ENCODE measurements at places on chromosomes 5 and 9.

DNA sequence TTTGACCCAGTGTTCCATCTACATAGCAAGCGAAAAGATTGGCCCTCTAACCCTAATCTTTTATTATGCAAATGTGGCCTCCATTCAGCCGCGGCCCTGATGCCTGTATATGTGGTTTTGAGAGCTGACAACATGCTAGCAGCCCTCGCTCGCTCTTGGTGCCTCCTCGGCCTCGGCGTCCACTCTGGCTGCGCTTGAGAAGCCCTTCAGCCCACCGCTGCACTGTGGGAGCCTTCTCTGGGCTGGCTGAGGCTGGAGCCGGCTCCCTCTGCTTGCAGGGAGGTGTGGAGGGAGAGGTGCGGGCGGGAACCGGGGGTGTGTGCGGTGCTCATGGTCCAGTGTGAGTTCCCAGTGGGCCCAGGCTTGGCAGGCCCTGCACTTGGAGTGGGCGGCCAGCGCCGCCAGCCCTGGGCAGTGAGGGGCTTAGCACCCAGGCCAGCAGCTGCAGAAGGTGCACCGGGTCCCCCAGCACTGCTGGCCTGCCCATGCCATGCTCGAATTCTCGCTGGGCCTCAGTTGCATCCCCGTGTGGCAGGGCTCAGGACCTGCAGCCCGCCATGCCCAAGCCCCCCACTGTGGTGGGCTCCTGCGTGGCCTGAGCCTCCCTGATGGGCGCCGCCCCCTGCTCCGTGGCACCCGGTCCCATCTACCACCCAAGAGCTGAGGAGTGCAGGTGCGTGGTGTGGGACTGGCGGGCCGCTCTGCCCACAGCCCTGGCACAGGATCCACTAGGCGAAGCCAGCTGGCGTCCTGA, 757.5 kb upstream of the CTNND2 start:
- no peak for DNase-seq

GRCh38 chr5:146151970-146152369, 30.5 kb downstream of the LARS1 start:
- peak; percentile 10 for DNase-seq

- DNase-seq = no peak
Observed at GRCh38 chr9:128565578-128565977, 13.2 kb downstream of the SPTAN1 start.

DNA sequence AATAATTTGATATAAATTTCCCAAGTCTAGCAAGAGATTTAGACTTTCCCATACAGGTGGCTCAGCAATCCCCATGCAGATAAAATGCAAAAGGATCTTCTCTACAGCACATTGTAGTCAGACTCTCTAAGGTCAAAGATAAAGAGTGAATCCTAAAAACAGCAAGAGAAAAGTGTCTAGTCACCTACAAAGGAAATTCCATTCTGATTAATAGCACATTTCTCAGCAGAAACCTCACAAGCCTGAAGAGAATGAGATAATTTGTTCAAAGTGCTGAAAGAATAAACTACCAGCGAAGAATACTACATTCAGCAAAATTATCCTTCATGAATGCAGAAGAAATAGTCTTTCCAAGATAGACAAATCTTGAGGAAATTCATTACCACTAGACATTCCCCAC, 493.3 kb downstream of the PRELID2 start:
- DNase-seq = peak; percentile 43

- no peak for DNase-seq
Observed at GRCh38 chr9:124759327-124759726, 11.8 kb downstream of the NR6A1 start.

GRCh38 chr5:16540421-16540820, 74.8 kb upstream of the ZNF622 start:
- DNase-seq = peak; percentile 5

GRCh38 chr9:117682955-117683710, 21.1 kb upstream of the TLR4 start:
- no peak for DNase-seq

GRCh38 chr9:6218099-6218502, 2.5 kb downstream of the IL33 start:
- peak; percentile 89 for DNase-seq

GRCh38 chr5:78050888-78051287, 243.6 kb downstream of the AP3B1 start:
- peak; percentile 20 for DNase-seq

GRCh38 chr9:76374783-76375559, 19.3 kb downstream of the RFK start:
- peak; percentile 91 for DNase-seq

- peak; percentile 87 for DNase-seq
Observed at GRCh38 chr5:125412561-125413495, 666.4 kb upstream of the ZNF608 start.

GRCh38 chr5:56632199-56632598, 183.2 kb upstream of the MAP3K1 start:
- no peak for DNase-seq

DNA sequence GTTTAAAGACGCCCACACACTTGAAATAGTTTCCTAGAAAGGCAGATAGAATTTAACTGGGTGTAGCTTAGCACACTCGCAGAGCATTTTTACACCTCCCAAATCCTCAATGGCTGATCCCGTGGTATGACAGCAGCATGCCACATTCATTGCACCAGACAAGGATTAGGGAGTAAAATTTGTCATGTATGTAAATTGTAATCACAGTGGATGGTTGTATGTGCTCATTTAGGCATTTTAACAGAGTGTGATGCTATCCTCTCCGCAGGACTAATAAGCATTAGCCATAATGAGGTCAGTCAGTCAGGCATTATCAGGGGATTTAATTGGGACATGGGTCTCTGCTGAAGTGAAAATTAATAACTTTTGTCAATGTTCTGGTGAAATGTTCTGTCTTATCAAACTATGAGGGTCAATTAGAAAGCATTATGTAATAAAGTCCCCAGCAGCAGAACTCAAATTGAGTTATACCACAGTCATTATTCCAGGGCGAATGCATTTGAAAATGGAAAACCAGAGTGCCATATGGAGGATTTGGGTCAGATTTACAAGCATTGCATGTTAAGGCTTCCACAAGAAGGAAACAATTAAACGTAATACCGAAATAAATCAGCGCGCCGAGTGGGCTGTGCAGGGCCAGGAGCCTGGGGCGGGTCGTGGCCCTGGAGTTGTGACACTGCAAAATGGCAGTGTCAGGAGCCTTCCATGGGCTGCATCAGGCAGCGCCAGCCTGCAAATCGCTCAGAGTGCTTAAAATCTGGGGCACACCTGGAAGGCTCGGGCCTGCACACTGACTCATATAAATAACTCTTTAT, 602.2 kb downstream of the BNC2 start:
- peak; percentile 36 for DNase-seq

GRCh38 chr5:153831973-153832372, 206.7 kb downstream of the FAM114A2 start:
- DNase-seq = peak; percentile 68

GRCh38 chr9:98712987-98713386, 4.3 kb upstream of the GABBR2 start:
- no peak for DNase-seq

GRCh38 chr9:20286969-20287368, 335.3 kb downstream of the MLLT3 start:
- no peak for DNase-seq

DNA sequence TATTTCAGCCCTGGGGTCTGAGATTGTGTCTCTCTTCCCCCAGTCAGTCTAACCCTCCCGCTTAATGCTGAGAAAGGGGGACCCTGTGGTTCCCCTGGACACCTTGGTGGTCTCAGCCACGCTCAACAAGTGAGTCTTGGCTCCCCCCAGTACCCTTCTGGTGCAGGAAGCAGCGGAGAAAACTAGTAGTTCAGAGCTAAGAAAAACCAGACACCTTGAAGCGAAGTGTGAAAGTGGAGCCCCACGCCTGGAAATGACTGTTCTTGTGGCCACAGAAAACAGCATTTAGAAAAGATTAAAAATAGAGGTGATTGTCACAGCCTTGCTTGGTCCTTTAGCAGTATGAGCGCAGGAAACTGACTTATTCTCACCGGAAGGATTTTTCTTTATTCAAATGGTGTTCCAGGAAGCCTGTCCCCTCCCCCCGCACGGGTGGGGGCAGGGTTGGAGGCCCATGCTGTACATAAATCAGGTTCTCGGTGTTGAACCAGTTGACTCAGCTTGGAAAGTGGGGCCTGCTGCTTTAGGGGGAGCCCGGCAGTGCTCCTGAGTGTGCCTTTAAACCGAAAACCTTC, 8.1 kb downstream of the ARPC5L start:
- DNase-seq = peak; percentile 52

GRCh38 chr9:33472881-33473615, 676 bp downstream of the NOL6 start:
- no peak for DNase-seq

DNA sequence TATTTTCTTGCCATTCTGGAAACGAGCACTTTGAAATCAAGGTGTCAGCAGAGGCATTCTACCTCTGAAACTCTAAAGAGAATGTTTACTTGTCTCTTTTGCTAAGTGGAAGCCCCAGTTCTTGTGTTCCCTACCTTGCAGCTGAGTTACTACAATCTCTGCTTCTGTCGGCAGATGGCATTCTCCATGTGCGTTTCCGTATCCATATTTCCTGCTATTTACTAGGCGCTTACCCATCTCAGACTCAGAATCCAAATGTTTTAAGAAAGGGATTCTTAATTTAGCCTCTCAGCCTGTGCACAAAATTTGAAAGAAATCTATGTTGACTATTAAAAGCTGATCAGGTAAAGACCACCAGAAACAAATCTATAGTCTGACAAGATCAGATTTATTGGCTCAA, 221.3 kb upstream of the FTMT start:
- peak; percentile 6 for DNase-seq

DNA sequence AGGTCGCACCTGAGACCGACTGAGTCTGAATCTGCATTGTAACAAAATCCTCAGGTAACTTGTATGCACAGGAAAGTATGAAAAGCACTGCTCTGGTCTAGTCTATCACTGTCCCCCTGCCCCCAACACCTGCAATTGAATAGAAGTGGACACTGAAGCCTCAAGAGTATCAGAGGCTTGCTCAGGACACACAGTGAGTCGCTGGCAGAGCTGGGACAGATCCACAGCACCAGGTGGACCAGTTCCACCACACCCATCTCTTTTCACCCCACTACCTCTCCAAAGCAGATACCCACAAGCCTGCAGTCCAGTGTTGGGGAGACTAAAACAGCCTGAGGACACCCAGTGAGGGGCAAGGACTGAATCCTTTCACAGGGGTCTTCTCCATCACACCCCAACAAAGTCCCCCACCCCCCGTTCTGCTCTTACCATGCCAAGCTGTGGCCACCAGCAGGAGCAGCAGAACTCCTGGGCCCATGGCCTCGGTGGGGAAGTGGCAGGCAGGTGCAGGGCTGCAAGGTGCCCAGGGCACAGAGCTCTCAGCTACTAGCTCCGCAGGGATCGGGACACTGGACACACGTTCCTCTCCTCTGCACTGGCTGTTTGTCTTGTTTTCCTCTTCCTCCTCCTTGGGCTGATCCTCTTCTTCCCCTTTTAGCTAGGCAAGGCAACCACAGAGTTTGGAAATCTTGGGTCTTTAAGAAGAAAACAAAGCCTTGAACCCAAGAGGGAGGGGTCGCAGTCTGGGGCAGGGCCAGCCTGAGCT, at the start of gene CSF1R:
Gene CSF1R (minus strand): TSS at position 605 of the 766 bp plus-strand sequence. CDS start 127 bp downstream, at position 478.
- DNase-seq = no peak

DNA sequence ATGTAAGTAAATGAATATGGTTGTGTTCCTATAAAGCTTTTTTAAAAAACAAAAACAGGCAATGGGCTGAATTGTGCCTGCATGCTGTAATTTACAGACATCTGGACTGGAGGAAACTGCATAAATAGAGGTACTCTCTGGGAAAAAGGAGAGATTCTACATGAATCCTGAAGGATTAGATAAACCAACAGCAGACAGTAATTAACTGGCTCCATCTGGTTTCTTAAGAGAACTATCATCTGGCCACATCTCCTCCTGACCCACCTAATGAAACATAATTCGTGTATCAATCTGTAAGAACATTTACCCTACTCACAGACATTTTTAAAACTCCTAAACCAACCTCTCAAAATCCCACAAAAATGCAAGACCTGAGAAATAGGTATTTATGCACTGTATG, 528.1 kb upstream of the ST8SIA4 start:
- DNase-seq = no peak

- DNase-seq = no peak
Observed at GRCh38 chr5:90690307-90690706, 131.7 kb downstream of the ADGRV1 start.

GRCh38 chr9:87581513-87581912, 83.8 kb downstream of the DAPK1 start:
- DNase-seq = peak; percentile 76

- peak; percentile 86 for DNase-seq
Observed at GRCh38 chr9:94861589-94862272, 135.2 kb downstream of the AOPEP start.

DNA sequence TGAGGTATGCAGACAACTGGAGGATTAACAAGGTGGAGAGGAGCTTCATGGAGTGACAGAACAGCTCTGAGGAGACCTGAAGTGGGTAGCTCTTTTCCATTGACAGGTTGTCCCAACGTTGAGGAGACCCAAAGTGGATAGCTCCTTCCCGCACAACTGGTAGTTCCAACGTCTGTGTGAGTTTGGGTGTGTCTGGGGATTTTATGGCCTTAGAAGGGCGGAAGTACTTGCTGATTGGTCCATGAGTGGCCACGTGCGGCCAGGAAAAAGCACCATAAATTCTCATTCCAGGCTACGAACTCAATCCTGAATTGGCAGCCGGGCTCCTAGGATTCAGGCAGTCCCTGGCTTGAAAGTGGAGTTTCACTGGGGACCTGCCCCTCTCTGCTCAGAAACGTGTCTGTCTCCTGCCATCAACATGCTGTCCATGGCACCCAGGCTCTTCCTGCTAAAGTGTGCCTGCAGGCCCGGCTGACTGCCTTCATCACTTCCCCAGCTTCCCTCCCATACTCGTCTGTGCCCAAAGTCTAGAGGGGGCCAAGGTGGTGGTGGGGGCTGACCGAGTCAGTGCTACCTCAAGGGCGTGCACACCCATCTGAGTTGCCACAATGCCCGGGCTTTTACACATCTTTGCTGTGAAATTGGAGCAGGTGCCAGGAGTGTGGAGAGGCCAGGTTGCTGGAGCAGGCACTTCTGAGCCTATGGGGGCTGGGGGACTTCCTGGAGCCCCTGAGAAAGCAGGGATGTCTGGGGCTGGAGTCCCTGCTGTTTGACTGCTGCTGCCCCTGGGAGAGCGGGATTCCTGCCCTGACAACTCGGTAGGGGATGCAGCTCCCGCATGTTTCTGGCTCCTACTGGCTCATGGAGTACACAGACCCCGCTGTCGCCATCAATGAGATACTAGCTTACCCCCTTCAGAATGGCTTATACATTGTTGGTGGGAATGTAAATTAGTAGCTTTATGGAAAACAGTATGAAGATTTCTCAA, 2034.6 kb upstream of the ACO1 start:
- DNase-seq = no peak
